Endothelial cell of umbilical vein (primary cell): ENCODE measurements at places on chromosomes 11 and 22.
A peak's percentile ranks its signal among the peaks of the same experiment; 100 is the strongest.

DNA sequence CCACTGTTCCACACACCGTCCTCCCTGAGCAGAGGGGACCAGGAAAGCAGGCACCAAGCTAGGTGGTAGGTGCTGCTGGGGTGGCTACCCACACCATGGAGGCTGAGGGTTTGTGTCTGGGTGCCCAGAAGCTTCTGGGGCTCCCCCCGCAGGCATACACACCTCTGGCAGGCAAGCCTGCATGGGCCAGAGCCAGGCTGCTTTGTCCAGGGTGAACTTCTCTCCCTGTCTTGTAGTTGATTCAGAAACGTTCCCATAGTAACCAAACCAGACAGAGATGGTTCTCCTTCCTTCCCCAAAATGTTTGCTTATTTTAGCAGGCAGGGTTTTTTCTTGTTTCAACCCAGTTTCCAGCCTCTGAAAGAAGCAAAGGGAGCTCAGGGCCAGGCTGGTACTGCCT, 40.9 kb upstream of the SUSD2 start:
- DNase-seq: no peak

GRCh38 chr22:46993633-46994032, 231.2 kb downstream of the TBC1D22A start:
- no peak for DNase-seq

DNA sequence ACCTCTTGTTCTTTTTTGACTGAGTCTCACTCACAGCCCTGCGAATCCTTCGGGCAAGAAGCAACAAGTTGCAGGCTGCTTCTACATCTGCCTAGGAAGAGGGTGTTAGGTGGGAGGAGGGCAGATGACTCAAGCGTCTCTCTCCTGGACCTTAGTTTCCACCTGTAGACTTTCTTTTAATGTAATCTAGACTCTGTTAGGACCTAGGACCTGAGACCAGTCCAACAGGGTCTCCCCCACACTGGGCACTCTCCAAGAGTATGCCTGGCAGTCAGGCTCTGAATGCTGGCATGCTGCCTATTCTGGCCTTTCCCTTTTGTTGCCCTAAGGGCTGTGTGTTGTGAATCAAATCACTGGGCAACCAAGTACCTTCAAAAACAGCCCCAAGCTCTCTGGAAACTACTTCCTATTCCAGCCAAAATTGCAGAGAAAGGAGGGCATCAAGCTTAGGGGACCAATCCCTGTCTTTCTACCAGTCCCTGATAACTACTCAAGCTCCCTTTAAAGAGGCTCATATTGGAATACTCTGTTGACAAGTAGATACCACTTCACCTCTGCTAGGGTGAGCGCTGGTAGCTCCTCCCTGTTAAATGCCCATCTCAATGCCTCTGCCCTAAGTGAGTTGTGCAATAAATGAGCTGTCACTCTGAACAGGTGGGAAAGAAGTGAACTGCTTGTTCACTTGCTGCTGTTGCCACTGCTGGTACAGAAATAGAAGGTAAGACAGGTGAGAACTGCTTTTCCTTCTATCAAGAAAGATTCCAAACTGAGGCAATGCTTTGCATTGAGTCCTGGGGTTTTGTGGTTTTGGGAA, at the start of gene BBOX1:
Gene BBOX1, plus strand, starts transcription at position 514 of the 814 bp plus-strand sequence. CDS start 14,616 bp downstream, outside the sequence.
- no peak for DNase-seq

DNA sequence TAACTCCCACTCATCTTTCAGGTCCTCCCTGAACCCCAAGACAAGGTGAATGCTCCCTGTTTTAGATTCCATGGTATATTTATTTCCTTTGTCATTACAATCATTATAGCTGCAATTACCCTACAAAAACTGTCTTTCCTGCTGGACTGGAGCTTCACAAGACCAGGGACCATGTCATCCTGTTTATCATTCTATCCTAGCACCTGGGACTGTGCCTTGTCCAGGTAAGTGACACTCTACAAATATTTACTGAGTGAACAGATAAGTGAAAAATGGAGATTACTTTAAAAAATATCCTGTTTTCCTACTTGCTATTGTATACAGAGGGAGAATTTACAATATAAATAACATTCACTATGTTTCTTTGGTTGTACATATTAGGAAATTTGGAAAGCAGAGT, 22.5 kb upstream of the ELF5 start:
- no peak for DNase-seq

GRCh38 chr22:32685512-32685911, 116.0 kb upstream of the TIMP3 start:
- no peak for DNase-seq

GRCh38 chr11:18958221-18958910, 19.2 kb upstream of the MRGPRX1 start:
- no peak for DNase-seq

DNA sequence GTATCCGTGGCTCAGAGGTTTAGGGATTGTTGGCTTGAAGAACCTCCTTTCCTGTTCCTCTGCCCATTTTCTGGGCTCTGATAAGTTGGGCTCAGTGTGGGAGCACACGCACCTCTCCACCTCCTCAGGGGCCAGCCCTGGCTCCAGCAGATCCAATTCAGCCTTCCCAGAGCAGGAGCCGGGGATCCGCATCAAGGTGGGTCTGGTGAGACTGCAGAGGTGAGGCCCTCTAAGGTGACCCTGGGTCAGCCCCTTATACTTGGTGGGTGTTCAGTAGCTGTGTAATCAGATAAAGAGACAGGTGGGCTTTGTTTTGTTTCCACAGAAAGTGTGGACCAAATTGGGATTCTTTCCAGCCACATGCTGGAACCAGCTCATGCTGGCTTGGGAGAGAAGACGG, 1466.0 kb downstream of the TBC1D22A start:
- DNase-seq: no peak

- DNase-seq: peak; percentile 13
Observed at GRCh38 chr11:128948583-128948982, 5.9 kb upstream of the TP53AIP1 start.

- no peak for DNase-seq
Observed at GRCh38 chr11:61922539-61922938, 5.2 kb upstream of the RAB3IL1 start.

GRCh38 chr11:44645827-44646226, 80.4 kb downstream of the CD82 start:
- DNase-seq: no peak

GRCh38 chr11:126476266-126476924, 120.9 kb downstream of the ST3GAL4 start:
- DNase-seq: no peak

- peak; percentile 23 for DNase-seq
Observed at GRCh38 chr11:22656130-22656529, 10.3 kb upstream of the GAS2 start.

GRCh38 chr11:108253176-108253575, 30.3 kb downstream of the ATM start:
- peak; percentile 10 for DNase-seq

DNA sequence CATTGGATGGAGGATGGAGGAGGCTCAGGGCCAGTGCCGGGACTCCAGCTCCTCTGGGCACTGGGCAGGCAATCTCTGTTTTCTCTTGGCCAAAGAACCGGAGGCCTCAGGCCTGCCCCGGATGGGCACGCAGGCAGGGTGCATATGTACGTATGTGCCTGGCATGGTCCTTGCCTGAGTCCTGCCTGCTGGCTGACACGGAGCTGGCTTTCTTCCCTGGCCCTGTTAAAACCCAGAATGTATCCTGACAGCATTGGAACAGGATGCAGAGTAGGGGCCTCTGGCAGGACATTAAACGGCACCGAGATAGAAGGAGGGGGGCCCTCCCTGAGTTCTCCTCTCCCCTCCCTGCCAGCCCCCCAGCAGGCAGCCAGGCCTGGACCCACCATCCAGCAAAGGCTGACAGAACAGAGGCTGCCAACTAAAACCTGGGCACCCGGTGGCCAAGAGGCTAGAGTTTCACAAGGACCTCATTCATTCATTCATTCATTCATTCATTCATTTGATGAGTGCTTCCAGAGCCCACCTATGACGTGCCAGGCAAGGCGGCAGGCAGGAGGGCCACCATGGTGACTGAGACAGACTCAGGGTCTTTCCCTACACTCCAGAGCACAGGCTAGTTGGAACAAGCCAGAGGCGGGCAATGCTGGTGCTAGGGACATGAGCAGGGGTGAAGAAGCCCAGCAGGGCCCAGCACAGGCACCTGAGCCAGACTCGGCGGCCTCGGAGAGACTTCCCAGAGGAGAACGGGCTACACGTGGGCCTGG, 28.8 kb downstream of the FLRT1 start:
- no peak for DNase-seq

DNA sequence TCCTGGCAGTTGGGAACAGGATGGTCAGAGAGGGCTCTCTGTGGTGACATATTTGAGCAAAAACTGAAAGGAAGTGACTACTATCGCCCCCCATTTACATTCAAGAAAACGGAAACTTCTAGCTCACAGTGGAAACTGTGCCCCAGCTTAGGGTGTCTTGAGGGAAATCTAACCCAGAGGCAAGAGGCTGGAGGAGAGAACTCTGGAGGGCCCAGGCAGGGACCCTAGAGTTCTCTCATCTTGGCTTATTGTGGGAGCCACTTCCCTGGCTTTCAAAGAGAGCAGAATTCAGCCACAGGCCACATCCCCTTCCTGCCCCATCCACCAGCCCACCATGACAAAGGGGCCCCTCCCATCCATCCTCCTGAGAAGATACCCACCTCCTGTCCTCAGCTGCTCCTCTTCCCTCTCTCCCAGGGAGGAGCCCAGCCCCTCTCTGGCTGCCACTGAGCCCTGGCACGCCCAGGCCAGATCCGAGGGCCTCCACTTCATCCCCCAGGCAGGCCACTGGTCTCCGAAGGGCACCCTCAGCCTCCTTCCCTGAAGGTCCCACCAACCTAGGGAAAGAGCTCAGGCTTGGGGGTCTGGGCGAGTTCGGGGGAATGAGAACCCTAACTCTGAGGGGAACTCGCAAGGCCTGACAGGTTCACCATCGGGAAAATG, 1.6 kb upstream of the TMPRSS13 start:
- no peak for DNase-seq

DNA sequence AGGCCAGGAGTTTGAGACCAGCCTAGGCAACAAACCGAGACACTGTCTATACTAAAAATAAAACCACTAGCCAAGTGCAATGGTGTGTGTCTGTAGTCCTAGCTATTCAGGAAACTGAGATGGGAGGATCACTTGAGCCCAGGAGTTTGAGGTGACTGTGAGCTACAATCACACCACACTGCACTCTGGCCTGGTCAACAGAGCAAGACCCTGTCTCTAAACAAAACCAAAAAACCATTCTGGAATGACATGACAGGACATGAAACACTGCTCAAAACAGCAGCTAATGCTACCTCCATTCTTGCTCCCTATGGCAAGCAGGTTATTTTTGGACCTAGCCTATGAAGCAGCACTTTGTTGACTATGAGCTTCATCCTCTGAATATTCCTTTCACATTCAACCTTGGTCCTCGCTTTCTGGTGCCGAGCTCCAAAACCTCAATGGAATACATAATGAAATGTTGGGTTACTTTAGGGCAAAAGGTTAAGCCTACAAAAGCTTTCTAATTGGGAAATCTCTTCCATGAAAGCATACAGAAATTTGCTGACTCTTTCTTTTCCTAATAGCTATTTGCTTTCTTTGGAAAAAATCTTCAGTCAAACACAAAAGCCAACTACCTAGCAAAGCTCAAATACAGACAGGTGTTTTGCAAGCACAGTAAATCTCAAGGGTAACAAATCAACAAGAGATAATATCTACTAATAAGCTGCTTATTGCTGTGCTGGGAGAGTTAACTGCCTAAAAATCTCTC, 21.1 kb downstream of the SIK3 start:
- DNase-seq: no peak

- peak; percentile 91 for DNase-seq
Observed at GRCh38 chr11:78801161-78801884, 226.7 kb upstream of the NARS2 start.

- DNase-seq: no peak
Observed at GRCh38 chr22:35174401-35175038, 82.8 kb upstream of the HMGXB4 start.

- no peak for DNase-seq
Observed at GRCh38 chr11:57432714-57433163, 5.8 kb upstream of the SLC43A3 start.

GRCh38 chr22:29030618-29031226, 30.9 kb downstream of the C22orf31 start:
- peak; percentile 82 for DNase-seq

GRCh38 chr22:37282385-37282677, at the start of gene CYTH4:
Gene CYTH4, plus strand, starts transcription at chr22:37282508. Its CDS starts 62 bp downstream, at chr22:37282570.
- peak; percentile 28 for DNase-seq

DNA sequence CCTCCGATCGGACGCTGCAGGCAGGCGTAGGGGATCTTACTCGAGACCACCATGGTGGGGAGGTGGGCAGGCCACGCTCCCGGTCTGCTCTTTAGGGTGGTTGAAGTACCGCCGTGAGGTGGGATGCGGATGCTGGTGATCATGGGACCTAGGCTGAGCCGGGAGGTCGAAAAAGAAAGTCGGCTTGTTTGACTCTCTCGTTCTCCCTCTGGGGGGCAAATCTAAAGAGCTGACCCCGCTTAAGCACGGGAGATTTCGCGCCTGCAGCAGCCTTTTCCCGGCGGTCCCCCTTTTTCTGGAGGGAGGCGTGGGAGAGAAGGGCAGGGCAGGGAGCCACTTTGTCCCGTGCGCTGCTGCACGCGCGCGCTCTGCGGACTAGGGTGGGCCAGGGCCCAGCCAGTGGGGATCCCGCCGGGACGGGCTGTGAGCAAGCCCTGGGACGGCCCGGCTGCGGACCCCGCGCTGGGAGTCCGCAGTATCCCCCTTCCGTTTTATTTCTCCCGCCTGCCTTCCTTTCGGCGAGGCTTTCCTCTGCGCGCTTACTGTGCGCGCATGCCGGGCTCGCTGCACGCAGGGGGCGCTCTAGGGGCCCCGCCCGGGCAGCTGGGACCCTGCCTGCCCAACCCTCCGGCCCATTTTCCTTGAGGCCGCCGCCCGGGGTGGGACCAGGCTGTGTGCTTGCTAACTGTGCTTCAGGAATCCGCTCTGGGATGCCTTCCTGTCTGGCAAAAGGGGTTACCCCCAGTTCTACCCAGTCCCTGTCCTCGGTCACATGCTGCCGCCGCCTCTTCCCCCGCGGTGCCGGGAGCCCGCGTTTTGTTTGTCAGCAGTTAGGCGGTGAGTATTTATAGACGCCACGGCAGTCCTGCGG, 81.0 kb downstream of the PRR5L start:
- DNase-seq: peak; percentile 35

- DNase-seq: peak; percentile 7
Observed at GRCh38 chr11:123585206-123585605, 69.2 kb downstream of the SCN3B start.

DNA sequence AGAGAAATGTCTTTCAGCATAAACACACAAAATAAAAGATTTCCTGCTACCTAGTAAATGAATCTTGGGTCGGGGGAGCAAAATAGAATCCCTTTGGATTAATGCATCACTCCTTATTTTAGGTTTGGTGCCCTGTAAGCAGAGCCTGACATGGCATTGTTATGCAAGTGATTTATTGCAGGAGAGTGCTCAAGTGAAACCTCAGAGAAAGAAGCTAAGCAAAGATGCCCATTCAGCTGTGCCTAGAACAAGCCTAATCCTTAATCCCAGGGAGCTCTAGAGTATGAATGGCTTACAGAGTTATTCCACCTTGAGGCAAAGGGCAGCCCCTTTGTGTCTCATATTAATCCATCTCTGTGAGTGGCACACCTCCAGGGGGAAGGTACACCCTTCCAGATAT, 21.1 kb downstream of the C11orf87 start:
- no peak for DNase-seq

- no peak for DNase-seq
Observed at GRCh38 chr22:50032109-50032871, 19.7 kb upstream of the IL17REL start.
